GM23248 (cell line): ENCODE measurements at places on chromosomes 5 and 9.

GRCh38 chr5:122332599-122333555 lies 20.8 kb downstream of the SNCAIP start:
- DNase-seq: no peak

DNA sequence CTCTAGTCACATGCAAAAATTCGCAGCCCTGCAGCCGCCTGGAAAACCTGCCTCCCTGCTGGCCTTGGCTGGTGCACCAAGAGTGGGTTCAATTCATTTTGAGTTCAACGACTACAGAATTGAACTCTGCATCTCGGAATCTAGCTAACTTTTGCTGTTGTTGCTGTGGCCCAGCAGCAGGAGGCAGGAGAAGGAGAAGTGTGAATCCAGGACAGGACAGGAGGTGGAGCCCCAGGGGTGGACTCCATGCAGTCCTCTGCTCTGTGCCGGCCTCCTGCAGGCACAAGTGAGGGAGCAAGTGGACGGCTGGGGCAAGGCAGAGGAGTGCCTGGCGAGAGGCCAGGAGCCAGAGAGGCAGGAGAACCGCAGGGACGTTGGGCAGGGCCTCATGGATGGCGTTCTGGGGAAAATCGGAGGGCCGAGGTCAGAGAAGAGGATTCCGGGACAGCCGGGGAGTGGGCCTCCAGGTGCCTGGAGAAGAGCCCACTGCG lies 214.2 kb downstream of the FANCC start:
- peak; percentile 23 for DNase-seq

DNA sequence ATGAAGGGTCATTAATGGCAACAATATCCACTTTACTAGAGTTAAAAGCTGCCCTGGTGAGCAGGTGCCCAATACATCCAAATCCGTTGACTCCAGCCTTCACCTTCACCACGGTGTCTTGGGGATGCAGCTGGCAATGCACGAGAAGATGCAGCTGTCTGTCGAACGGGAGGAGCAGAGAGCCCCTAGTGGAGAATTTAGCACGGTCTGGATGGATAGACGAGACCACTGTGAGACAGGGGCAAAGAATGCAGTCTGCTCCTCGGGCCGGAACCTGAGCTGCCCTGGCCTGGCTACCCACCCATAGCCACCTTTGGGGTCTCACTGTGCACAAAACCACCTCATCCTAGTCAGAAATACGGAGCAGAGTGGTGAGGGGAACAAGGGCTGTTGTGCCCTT lies 35.1 kb downstream of the ADRA1B start:
- DNase-seq: no peak

DNA sequence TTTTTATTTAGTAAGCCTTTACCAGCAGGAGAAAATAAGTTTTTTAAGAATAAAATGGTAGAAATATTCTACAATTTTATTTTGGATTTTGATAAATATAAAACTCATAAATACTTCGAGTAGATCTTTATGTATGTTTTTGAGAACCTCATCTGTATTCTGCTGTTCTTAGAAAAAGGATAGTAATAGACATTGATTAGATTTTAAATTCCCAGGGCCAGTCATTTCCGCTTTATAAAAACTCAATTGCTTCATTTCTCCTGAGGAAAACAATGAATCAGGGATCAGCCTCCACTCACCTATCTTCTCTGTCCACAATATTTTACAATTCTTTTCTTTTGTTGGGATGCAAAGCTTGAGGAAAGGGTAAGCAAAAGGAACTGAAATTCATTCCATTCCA lies 1983.5 kb upstream of the C9orf72 start:
- no peak for DNase-seq

DNA sequence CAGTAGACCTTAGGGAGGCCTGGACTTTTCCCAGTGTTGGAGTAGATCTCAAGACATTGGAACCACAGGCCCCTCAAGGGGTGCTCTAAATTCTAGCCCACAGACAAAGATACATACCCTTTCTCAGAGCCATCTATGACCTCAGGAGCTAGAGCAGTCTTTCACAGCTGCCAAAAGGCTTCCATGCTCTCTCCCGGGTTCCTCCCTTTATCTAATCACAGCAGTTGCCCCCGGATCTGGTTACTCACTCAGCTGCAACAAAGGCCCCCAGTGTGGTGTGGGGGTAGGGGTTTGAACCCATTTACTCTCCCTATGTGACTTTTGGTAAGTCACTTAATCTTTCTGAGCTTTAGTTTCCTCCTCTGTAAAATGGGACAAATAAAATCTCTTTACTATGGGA lies 27.0 kb downstream of the POU4F3 start:
- DNase-seq: no peak

DNA sequence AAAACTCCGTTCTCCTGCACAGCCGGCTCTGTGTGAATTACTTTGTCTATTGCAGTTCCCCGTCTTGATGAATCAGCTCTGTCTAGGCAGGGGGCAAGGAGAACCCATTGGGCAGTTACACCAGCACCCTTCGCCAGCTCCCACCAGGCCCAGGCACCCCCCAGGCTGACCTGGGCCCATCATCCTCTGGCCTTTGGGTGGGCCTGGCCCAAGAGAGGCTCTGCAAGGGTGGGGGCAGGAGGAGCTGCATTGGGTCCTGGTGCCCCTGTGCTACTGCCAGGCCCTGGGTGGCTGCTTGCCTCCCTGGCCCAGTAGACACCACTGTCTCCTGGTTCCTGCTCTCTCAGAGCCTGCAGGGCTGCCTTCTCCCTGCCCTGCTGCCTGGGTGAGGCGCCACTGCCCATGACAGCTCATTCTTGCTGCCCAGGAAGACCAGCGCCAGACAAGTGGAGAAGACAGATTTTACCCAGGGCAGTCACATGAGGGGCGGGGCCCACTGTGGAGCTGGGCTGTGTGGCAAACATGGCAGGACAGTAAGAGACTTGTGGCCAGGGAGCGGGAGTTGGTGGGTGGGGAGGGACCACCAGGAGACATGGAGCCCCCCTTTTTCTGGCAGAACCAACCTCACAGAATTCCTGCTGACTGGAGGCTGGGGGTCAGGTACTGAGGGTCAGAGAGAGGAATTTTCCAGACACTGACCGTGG lies 67.2 kb downstream of the MRPL36 start:
- DNase-seq: no peak

GRCh38 chr5:113524927-113525326 lies 11.4 kb downstream of the YTHDC2 start:
- peak; percentile 43 for DNase-seq

DNA sequence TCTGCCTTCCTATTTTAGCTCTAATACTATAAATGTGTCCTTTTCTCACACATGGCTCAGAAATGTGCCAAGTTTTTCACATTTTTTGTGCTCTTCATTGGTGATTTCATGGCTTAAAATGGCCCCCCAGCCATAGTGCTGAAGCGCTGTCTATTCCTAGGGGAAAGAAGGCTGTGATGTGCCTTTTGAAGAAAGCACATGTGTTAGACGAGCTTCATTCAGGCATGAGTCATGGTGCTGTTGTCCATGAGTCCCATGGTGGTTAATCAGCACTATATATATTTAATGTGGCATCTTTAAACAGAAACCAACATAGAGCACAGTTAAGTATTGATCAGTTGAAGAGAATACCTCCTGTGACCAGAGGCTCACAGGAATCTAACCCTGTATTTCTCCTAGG lies 55.8 kb downstream of the PDE8B start:
- peak; percentile 61 for DNase-seq

- DNase-seq: no peak
Observed at GRCh38 chr9:136395345-136396218, 4.4 kb downstream of the SNAPC4 start.

GRCh38 chr5:999032-999501 lies 9.5 kb upstream of the NKD2 start:
- DNase-seq: peak; percentile 31

DNA sequence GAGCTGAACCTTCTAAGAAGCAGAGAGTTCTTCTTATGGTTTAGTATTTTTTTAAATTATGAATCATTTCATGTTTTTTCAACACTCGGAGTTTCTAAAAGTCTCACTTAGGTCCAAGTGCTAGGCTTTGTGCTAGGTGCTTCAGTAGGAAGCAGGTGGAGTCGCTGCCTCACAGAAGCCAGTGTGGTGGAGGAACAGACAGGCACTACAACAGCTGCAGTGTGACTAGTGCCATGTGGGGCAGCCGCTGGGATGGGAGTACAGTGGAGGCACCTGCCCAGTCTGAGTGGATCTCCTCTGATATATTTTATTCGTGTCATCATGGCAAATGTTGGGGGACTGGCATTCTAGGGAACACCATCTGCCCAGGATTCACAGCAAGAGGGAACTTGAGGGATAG lies 15.3 kb downstream of the PCDHGC5 start:
- DNase-seq: no peak

DNA sequence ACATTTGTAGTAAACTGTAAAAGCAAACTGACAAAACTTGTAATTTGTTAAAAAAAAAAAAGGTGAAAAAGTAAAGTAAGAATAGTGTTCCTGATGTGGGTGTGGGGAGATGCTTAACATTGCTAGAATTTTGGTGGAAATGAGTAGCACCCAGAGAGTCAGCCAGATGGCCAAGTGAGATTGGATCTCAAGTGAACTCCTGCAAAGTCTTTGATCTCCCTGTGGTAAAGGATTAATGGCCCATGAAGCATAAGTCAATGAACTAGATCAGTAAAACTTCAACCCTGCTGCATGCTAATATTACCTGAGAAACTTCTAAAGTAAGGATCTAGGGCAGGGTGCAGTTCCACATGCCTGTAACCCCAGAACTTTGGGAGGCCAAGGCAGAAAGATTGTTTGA lies 19.0 kb upstream of the FAM169A start:
- no peak for DNase-seq
